Stimulated activated CD8-positive, alpha-beta memory T cell treated with anti-CD3 and anti-CD28 coated beads, Interleukin-4, amount 100 ng/mL, for 4 hours (primary cell): ENCODE measurements at places on chromosomes 5 and 9.
A peak's percentile ranks its signal among the peaks of the same experiment; 100 is the strongest.

DNA sequence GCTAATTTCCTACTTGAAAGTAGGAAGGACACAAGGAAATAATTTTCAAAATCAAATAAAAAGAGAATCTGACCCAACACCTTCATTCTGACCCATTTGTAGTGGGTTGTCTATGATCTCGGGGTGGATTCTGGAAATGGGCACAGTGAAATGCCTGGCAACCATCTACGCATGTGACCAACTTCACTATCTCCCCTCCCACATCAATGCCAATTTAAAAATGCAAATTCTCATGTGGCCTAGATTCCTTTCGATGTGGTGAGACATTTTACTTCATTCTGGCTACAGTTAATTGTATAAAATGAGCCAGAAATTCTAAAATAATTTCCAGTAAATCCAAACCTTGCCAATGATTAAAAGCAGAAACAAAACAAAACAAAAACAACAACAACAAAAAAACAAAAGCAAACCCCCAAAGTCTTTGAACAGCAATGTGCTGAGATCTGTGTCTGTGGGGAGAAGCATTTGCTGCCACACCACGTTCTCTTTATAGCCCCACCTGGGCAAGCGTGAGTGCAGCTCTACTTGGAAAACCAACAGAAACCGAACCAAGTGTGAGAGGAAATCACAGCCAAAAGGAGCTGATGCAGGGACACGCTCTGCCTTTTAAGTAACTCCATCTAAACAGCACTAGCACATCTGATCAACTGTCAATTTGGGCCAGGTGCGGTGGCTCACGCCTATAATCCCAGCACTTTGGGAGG, 59.0 kb downstream of the USP20 start:
- no peak for DNase-seq

DNA sequence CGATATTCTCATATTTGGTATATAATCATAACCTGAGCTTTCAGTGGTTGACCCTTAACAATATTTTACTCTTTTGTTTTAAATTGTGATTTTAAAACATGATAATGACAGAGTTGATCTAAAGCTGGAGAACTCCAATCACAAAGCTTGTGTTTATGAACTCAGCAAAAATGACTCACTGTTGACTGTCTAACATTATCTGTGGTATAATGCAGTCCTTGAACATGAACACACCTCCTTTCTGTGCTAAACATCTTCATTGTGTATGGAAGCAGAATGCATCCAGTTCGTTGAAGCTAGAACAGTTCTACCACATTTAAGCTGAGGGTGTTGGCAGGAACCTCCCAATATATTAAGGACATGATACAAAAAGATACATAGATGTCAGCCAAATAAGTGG, 1030.2 kb upstream of the SEMA6A start:
- no peak for DNase-seq

GRCh38 chr5:15529821-15530220, 29.8 kb downstream of the FBXL7 start:
- DNase-seq, result no peak

GRCh38 chr5:140424135-140424534, 22.5 kb downstream of the ANKHD1 start:
- no peak for DNase-seq

GRCh38 chr9:111974092-111974681, 77.6 kb downstream of the UGCG start:
- no peak for DNase-seq

- no peak for DNase-seq
Observed at GRCh38 chr9:128828719-128829452, 708 bp downstream of the SPOUT1 start.

GRCh38 chr5:152855441-152855840, 450.4 kb upstream of the NMUR2 start:
- DNase-seq, result no peak

GRCh38 chr5:746258-746761, 38.2 kb downstream of the ZDHHC11B start:
- DNase-seq, result no peak

DNA sequence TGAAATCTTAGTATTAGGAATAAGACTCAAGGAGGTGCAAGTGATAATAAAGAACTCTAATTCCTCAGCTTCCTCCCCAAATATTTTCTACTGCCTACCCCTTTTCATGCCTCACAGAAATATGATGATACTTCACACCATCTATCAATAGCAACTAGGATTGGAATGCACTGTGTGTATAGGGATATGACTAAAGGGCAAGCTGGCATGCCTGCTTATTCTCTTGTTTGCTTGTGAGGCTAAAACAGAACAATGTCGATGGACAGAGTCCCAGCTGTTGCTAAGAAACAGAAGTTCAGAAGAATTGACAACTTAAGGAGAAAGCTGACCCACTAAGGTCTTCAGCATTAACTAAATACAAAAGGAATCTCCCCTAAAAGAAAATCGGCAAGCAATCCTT, 9.7 kb upstream of the CHD1 start:
- DNase-seq, result no peak

DNA sequence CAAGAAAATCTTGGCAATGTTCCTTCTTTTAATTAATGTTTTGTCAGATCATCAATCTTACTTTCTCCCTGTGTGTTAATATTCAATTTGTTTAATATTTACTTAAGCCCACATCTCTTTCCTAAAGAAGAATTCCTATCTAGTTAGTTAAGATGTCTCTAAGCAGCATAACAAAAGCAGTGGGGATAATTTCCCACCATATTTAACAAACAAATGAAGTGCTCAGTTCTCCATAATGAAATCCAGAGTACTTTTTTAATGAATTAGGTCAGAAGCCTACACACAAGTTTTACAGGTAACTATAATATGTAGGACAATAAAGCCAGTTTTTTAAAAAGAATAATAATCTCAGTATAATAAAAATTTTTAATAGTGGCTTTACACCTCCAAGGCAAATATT, 1918.8 kb downstream of the EFNA5 start:
- no peak for DNase-seq

- DNase-seq, result no peak
Observed at GRCh38 chr9:22700171-22700570, 253.5 kb downstream of the DMRTA1 start.

DNA sequence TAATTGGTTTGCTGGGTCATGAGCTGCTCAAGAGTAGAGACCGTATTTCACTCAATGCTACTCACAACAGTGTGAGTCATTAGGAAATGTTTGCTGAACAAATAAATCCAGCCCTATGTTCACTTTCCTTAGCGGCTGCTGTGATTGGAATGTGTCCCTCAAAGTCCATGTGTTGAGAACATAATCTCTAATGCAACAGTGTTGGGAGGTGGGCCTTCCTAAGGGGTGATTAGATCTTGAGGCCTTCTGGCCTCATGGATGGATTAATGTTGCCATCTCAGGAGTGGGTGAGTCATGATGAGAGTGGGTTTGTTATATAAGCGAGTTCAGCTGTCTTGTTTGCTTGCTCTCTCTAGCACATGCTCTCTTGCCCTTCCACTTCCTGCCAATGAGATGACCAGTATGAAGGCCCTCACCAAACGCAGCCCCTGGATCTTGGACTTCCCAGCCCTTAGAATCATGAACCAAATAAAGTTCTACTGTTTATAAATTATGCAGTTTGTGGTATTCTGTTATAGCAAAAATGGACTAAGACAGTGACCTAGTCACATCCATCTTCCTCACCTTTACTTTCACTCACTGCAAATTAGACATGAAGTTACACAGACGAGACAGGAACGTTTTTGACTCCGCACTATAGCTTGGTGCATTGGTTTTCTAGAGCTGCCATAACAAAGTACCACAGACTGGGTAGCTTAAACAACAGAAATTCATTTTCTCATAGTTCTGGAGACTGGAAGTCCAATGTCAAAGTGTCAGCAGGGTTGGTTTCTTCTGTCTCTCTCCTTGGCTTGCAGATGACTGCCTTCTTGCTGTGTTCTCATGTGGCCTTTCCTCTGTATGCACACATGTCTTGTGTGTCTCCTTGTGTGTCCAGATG, 50.9 kb upstream of the FAM169A start:
- DNase-seq, result no peak

GRCh38 chr5:69485471-69485870, 7.1 kb upstream of the OCLN start:
- no peak for DNase-seq

DNA sequence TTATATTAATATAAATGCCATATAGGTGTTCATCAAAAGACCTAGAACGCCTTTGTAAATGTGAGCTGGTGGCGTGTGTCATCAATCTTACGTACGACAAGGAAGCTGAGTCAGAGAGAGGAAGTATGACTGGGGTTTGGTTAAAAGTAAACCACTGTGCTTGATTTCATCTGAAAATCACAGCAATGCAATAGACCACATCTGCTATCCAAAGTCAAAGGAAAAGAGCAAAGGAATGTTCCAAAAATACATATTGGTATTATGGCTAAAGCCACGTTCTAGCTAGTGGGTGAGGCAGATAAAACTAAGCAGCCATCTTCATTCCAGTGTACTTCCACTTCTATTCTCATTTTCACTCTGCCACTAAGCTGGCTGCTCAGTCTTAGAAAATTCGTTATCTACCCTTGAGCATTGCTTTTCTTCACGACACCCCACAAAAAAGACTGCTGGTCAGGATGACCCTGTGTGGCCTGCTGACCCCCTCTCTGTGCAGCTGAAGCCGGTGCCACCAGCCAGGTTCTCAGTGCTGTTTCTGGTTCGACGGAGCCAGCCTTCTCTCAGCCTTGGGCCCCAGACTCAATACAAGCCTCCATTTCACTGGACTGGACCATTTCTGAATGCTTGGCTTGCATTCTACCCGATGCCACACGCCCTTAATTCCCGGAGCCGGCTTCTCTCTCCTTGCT, 23.8 kb downstream of the SHC3 start:
- no peak for DNase-seq

- no peak for DNase-seq
Observed at GRCh38 chr5:34932947-34933346, 3.6 kb downstream of the DNAJC21 start.

- no peak for DNase-seq
Observed at GRCh38 chr5:12399868-12400267, 495.6 kb upstream of the CTNND2 start.

DNA sequence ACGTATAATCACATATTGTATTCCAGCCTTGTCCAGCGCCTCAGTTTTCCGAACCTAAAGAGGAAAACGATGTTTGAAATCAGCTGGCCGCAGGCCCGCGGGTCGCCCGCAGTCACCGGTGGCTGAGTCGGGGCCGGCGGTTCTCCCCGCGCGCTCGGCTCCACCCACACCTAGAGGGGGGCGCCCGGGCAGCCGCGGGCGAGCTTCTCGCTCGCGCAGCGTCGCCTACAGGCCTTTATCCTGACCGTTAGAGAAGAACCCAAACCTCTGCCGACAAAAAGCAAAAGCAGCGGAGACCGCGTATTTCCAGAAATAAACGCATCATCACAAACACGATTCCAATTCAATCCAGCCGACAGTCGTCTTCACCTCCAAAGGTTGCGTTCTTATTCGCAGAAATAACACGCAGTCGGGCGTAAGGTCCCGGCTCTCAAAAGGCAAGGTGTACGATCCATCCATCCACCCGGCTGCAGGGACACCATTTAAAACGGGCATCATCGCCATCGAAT, 725 bp upstream of the NIPBL start:
- DNase-seq, result peak; percentile 53

GRCh38 chr5:142117579-142118151, 9.1 kb downstream of the NDFIP1 start:
- DNase-seq, result no peak

DNA sequence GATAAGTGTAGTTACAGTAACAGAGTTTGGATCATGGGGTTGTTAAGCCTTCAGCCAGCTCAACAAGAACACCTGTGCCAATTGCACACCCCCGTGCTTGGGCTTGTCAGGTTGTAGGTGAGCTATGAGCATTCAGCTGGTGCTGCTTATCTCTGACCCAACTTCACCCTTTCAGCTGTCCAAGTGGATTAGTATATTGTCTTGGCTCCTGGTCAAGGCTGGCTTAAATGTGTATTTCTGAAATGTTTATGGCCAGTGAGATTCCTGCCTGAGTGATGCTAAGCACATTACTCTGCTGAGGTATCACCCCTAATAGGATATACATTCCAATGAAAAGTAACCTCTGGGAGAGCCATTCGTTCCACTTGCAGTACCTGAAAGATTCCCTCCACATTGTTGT, 44.2 kb upstream of the LMNB1 start:
- no peak for DNase-seq

- no peak for DNase-seq
Observed at GRCh38 chr9:137269231-137269772, 8.2 kb upstream of the TOR4A start.

GRCh38 chr5:72818866-72819534, 2.5 kb downstream of the TNPO1 start:
- DNase-seq, result peak; percentile 18

DNA sequence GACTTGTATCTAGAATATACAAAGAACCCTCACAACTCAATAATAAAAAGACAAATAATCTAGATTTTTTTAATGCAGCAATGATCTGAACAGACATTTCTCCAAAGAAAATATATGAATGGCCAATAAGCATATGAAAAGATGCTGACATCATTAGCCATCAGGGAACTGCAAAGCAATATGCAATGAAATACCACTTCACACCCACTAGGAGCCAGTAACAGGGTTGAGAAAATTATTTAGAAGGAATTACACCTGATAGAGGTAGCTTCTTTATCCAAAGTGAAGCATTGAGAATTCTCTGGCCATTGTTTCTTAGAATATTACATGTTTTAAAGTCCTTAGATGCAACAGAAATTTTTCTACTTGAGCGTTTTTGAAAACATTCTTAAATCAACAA, 316.9 kb downstream of the KCNN2 start:
- no peak for DNase-seq

- no peak for DNase-seq
Observed at GRCh38 chr5:110784901-110785300, 46.1 kb downstream of the SLC25A46 start.

DNA sequence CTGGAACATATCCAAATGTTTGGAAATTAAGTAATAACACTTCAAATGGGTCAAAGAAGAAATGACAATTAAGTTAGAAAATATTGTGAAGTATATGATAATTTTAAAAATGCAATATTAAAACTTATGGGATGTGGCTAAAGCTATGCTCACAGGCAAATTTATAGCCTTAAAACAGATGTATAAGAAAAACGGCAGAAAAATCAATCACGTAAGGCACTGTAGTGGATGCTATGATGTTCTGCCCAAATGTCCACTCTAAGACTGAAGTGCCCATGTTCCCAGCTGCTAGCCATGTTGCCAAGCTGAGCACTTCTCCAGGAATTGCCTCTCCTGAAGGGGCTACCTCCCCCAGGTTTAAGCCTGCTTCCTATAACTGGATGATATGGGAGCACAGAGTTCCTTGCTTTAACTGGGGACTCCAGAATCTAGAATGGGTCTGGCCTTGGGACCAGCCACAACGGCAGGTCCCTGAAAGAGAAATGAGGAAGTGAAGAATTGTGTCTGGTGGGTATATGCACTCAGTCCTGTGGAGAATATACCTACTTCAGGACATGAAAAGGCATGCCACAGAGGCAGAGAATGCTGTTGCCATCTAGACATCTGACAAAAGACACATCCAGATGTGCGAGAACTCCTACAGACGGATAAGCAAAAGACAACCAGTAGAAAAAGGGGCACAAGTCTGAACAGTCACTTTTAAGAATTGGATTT, 78.2 kb upstream of the RXRA start:
- no peak for DNase-seq

DNA sequence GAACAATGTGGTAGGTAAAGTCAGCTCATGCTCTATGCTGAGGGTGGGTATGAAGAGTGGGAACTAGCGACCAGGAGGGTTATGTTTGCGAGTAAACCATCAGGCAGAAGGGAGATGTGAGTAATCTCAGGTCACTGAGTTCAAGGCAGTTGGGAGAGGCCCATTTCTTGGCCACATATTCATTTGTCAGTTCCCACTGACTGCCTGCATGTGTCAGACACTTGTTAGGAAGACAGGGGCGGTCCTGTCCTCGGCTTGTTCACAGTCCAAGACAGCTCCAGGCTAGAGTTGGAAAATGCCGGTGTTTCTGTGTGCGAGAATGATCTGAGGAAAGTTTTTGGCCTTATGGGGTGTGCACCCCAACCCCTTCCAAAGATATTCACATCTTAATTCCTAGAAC, 48.6 kb upstream of the GDNF start:
- DNase-seq, result no peak
